ENCODE measurements at places on chromosomes 13 and 19.

GRCh38 chr19:49520705-49521319, 7.0 kb upstream of the RCN3 start:
- DNase-seq: no peak

DNA sequence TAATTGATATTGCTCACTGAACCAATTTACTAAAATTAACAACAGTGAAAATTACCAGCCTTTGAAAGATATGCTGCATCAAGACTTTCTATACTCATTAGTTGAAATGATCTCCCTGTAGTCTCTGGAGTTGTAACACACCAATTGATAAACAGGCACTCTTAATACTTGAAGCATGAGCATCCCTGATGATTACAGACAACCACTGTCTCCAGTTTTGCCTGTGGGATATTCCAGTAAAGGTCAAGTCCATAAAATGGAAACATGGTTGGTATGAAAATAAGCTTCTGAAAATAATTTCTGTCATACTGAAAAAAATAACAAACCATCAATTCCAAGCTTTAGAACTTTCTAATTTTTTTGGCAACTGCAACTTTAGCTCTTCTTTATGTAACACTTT, 405.8 kb downstream of the SPRY2 start:
- DNase-seq: no peak

GRCh38 chr13:74922963-74923362, 559.0 kb downstream of the TBC1D4 start:
- DNase-seq: no peak

- DNase-seq: no peak
Measured at GRCh38 chr13:40496035-40496810, 170.2 kb downstream of the FOXO1 start.

DNA sequence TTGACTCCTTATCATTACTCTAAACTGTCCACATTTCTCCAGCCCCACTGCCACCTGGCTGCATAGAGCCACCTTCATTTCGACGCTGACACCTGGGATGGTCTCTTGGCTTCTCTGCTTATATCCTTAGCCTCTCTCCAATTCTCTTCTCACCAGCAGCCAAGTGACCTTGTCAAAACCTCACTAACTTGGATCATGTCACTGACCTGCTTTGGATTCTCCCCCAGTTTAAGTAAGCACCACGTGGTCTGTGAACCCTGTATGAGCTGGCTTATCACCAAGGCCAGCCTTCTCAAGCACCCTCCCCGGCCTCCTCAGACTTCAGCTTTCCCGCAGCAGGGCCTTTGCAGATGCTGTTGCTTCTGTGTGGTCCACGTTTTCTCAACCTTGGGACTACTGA, 12.3 kb upstream of the GGACT start:
- DNase-seq: no peak

All from cerebellar nuclear complex (tissue), 1 donor.